ENCODE measurements at places on chromosomes 1 and 21.

GRCh38 chr1:17563494-17564281, 24.2 kb downstream of the ARHGEF10L start:
- H3K4me3 ChIP-seq: no peak overlapping the region
- DNase-seq: no peak
- H3K27ac ChIP-seq: no peak overlapping the region
- no peaks in the 10 kb centered on the region for H3K4me1 ChIP-seq
- H3K36me3 ChIP-seq: no peaks in the 10 kb centered on the region
- H3K27me3 ChIP-seq: no peaks in the 10 kb centered on the region

DNA sequence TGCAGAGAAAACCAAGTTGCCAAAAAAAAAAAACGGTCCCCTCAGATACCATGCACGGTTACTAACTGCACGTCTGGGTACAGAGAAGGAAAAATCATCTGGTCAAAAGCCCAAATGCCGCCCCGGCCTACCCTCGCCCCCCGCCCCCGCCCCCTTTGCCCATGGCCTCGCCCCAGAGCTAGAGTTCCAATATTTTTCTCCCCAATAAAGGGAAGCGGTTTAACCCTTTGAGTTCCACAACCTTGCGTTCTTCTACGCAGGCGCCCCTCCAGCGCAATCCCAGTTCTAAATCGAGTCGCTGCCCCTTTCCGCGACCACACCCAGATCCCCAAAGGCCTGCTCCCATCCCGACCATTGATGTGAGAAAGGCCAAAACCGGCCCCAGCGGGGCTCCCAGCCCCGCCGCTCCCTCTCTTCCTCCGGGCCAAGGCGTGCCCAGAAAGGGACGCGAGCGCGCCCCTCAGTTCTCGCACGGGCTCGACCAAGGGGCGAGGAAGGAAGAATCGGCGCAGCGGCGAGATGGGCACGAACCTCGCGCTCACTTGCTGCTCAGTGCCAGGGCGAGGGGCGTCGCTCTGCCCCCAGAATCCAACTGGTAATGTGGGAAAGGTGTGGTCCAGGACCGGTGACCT, 797 bp downstream of the WDR47 start:
- peaks cover 22% of the 10 kb centered on the region for H3K4me1 ChIP-seq
- DNase-seq: peak; percentile 51
- H3K27ac ChIP-seq: peak overlapping the region; percentile 65

- peaks cover 15% of the 10 kb centered on the region for H3K36me3 ChIP-seq
- no peak overlapping the region for H3K27ac ChIP-seq
- peaks cover 41% of the 10 kb centered on the region for H3K4me1 ChIP-seq
- DNase-seq: no peak
- H3K4me3 ChIP-seq: no peak overlapping the region
- H3K27me3 ChIP-seq: no peaks in the 10 kb centered on the region
These were observed 3.3 kb downstream of the AMPD2 start for GRCh38 chr1:109622895-109623294.

GRCh38 chr1:182086136-182086535, 24.6 kb upstream of the ZNF648 start:
- no peak overlapping the region for H3K27ac ChIP-seq
- H3K4me1 ChIP-seq: peaks cover 31% of the 10 kb centered on the region
- no peaks in the 10 kb centered on the region for H3K36me3 ChIP-seq
- no peaks in the 10 kb centered on the region for H3K27me3 ChIP-seq

- DNase-seq: no peak
- H3K4me3 ChIP-seq: no peak overlapping the region
- no peaks in the 10 kb centered on the region for H3K36me3 ChIP-seq
- no peaks in the 10 kb centered on the region for H3K27me3 ChIP-seq
These were observed 363.1 kb downstream of the PLPP3 start for GRCh38 chr1:56216218-56216617.

- DNase-seq: no peak
- H3K36me3 ChIP-seq: no peaks in the 10 kb centered on the region
- H3K27ac ChIP-seq: no peak overlapping the region
These were observed 951.3 kb downstream of the ADGRL2 start for GRCh38 chr1:82752046-82752445.

- DNase-seq: peak; percentile 12
- no peaks in the 10 kb centered on the region for H3K4me1 ChIP-seq
- no peak overlapping the region for H3K27ac ChIP-seq
- no peak overlapping the region for H3K4me3 ChIP-seq
- no peaks in the 10 kb centered on the region for H3K36me3 ChIP-seq
These were observed 16.8 kb upstream of the POGZ start for GRCh38 chr1:151476083-151476482.

DNA sequence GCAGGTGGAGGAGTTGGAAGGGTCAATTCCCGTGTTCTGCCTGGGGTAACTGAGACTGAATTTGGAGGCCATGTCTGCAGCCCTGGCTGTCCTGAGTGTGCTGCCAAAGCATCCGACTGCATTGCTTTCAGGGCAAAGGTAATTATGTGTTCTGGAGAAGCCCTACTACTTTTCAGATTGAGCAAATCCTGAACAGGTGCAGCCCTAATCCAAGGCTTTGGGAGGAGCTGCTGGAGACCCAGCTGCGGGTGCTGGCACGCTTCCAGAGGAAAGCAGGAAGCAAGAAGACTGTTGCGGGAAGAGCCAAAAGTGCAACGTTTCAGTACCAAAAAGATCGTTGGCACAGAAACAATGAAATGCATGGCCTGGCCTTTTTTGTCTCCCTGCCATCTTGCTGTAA, 73.7 kb upstream of the NRIP1 start:
- peak; percentile 8 for DNase-seq
- no peaks in the 10 kb centered on the region for H3K36me3 ChIP-seq
- no peak overlapping the region for H3K27ac ChIP-seq
- H3K4me3 ChIP-seq: no peak overlapping the region
- no peaks in the 10 kb centered on the region for H3K27me3 ChIP-seq

GRCh38 chr21:23853796-23854379, 1753.4 kb downstream of the MRPL39 start:
- peak; percentile 32 for DNase-seq
- no peak overlapping the region for H3K4me3 ChIP-seq
- no peaks in the 10 kb centered on the region for H3K27me3 ChIP-seq
- no peak overlapping the region for H3K27ac ChIP-seq
- H3K4me1 ChIP-seq: peaks cover 8% of the 10 kb centered on the region
- H3K36me3 ChIP-seq: no peaks in the 10 kb centered on the region

GRCh38 chr1:54699936-54700525, 15.6 kb upstream of the TTC4 start:
- H3K27ac ChIP-seq: no peak overlapping the region
- no peaks in the 10 kb centered on the region for H3K36me3 ChIP-seq
- H3K4me1 ChIP-seq: no peaks in the 10 kb centered on the region
- H3K27me3 ChIP-seq: no peaks in the 10 kb centered on the region
- H3K4me3 ChIP-seq: no peak overlapping the region

DNA sequence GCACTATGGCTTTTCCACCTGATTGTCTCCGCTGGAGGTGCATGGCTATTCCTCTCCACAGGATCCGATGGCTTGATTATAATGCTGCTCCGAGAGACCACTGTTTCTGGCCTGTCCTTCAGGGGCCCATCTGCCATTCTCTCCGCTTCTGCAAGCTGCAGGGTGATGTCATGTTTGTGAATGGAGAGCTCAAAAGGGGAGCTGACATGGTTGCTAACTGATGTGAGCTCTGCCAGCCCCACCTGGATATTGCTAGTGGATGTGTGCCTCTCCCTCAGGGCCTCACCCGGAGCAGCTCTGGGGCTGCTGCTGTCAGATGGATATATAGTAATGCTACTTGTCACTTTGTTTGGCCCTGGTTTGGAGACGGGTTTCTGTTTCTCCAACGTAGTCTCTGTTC, 72.3 kb downstream of the KDM1A start:
- no peaks in the 10 kb centered on the region for H3K27me3 ChIP-seq
- no peak for DNase-seq
- H3K36me3 ChIP-seq: peaks cover 65% of the 10 kb centered on the region
- H3K27ac ChIP-seq: no peak overlapping the region
- H3K4me1 ChIP-seq: no peaks in the 10 kb centered on the region
- H3K4me3 ChIP-seq: no peak overlapping the region

DNA sequence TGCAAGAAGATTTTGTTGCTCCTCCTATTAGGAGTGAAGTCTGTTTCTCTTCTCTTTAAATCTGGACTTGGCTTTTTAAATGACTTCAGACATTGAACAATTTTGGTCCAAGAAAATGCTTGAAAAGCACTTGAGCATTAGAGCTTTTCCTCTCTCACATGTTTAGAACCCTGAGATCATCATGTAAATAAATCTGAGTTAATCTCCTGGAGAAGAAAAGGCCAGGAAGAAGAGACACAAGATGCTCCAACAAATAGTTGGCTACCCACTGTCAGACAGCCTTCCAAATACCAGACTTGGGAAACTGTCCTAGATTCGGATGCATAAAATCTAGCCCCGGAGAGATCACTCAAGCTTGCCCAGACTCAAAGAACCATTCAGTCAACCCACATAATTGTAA, 1353.1 kb upstream of the ADGRL4 start:
- no peaks in the 10 kb centered on the region for H3K27me3 ChIP-seq
- no peaks in the 10 kb centered on the region for H3K36me3 ChIP-seq
- H3K4me3 ChIP-seq: no peak overlapping the region
- no peak for DNase-seq
- no peaks in the 10 kb centered on the region for H3K4me1 ChIP-seq

GRCh38 chr1:56191369-56191768, 388.0 kb downstream of the PLPP3 start:
- no peak for DNase-seq
- no peaks in the 10 kb centered on the region for H3K4me1 ChIP-seq
- no peaks in the 10 kb centered on the region for H3K27me3 ChIP-seq
- H3K36me3 ChIP-seq: no peaks in the 10 kb centered on the region
- no peak overlapping the region for H3K27ac ChIP-seq
- H3K4me3 ChIP-seq: no peak overlapping the region

GRCh38 chr21:45802425-45802824, 158.9 kb downstream of the PCBP3 start:
- no peaks in the 10 kb centered on the region for H3K27me3 ChIP-seq
- H3K27ac ChIP-seq: no peak overlapping the region

- H3K36me3 ChIP-seq: no peaks in the 10 kb centered on the region
- no peak overlapping the region for H3K4me3 ChIP-seq
- no peak overlapping the region for H3K27ac ChIP-seq
- no peaks in the 10 kb centered on the region for H3K27me3 ChIP-seq
- H3K4me1 ChIP-seq: no peaks in the 10 kb centered on the region
These were observed 1328.6 kb downstream of the MRPL39 start for GRCh38 chr21:24278711-24279110.

DNA sequence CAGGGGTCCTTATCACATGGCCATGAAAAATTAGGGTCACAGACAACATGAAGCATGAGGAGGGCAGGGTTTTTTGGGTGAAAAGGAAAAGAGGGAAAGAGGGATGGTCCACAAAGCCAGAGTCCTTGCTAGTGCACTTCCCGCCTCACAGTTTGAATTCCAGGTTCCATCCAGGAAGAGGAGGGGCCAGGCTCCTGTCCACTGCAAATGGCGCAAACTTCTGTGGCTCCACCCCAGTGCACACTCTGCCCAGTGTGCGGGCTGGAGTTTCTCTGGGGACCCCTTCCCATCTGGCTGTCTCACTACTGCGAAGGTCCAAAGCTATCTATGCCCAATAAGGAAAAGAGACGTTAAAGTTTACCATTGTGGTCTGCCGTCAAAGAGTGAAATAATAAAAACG, 17.8 kb downstream of the AIM2 start:
- no peak overlapping the region for H3K27ac ChIP-seq
- peaks cover 26% of the 10 kb centered on the region for H3K36me3 ChIP-seq
- no peak for DNase-seq
- H3K4me3 ChIP-seq: no peak overlapping the region
- no peaks in the 10 kb centered on the region for H3K4me1 ChIP-seq

DNA sequence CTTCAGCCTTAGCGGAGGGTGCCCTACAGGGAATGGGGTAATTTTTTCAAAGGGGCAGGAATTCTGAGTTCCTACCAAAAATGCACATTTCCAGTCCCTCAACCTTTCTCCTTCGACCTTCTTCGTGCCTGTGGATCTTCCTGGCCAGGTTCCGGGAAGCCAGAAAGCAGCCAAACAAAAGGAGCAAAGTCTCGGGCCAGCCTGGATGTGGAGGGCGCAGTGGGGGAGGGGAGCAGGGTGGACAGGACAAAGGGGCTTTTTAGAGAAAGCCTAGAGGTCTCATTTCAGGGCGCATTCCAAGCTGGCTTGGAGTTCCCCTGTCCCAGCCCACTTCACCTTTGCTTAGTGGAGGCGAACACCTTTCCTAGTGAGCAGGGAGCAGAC, 2.9 kb upstream of the INAVA start:
- H3K36me3 ChIP-seq: no peaks in the 10 kb centered on the region
- no peak for DNase-seq
- no peak overlapping the region for H3K27ac ChIP-seq
- H3K4me1 ChIP-seq: peaks cover 29% of the 10 kb centered on the region

- peaks cover 7% of the 10 kb centered on the region for H3K27me3 ChIP-seq
- no peaks in the 10 kb centered on the region for H3K4me1 ChIP-seq
- H3K27ac ChIP-seq: no peak overlapping the region
- H3K4me3 ChIP-seq: no peak overlapping the region
- DNase-seq: peak; percentile 81
- no peaks in the 10 kb centered on the region for H3K36me3 ChIP-seq
These were observed 2.0 kb upstream of the LIN28A start for GRCh38 chr1:26408604-26409003.

DNA sequence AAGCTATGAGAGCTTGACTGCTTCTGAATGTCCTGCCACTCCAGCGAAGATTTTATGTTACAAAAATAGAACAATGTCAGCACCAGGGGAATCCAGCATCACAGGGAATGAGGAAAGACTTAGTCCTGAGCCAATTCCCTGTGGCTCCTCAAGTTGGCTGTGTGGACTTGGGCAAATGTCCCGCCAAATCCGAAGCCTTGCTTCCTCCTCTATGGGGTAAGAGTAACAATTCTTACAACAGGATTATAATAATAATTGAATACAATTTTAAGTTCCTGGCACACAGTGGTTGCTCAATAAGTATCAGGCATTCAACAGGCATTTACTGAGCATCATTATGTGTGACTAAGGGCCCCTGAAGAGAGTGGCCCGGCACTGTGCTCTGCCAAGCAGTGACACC, 44.4 kb downstream of the STPG1 start:
- no peaks in the 10 kb centered on the region for H3K4me1 ChIP-seq
- no peaks in the 10 kb centered on the region for H3K36me3 ChIP-seq
- H3K4me3 ChIP-seq: no peak overlapping the region
- no peak overlapping the region for H3K27ac ChIP-seq

- H3K36me3 ChIP-seq: no peaks in the 10 kb centered on the region
- H3K27me3 ChIP-seq: no peaks in the 10 kb centered on the region
- no peak overlapping the region for H3K4me3 ChIP-seq
- DNase-seq: no peak
These were observed 343.0 kb downstream of the PCP4 start for GRCh38 chr21:40210251-40210650.

DNA sequence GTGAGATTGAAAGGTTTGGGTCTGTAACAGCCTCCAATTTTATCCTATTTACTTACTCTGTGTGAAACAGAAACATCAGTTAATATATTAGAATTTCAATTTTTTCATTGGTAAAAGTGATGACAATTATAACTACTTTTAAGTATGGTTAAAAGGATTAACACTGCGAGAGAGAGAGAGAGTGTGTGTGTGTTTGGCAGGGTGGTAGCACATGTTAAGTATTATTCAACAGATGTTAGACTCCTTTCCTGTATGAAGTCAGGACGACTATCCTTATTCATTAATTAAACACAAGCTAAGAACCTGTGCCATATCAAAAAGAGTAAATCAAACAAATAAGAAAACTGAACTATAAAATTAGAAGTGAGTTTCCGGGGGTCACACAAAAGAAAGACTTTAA, 662.5 kb downstream of the PLPP3 start:
- H3K27me3 ChIP-seq: no peaks in the 10 kb centered on the region
- H3K27ac ChIP-seq: no peak overlapping the region
- no peaks in the 10 kb centered on the region for H3K4me1 ChIP-seq
- no peaks in the 10 kb centered on the region for H3K36me3 ChIP-seq
